Stomach (tissue), 19 donors: ENCODE measurements at places on chromosomes 2 and 18.

- no peak overlapping the region for H3K4me3 ChIP-seq
- DNase-seq: no peak
- no peaks in the 10 kb centered on the region for H3K27me3 ChIP-seq
- H3K27ac ChIP-seq: peak overlapping the region; percentile 77
- peaks cover 47% of the 10 kb centered on the region for H3K4me1 ChIP-seq
- no peaks in the 10 kb centered on the region for H3K36me3 ChIP-seq
These were observed 73.8 kb downstream of the HDAC4 start for GRCh38 chr2:239326831-239327535.

DNA sequence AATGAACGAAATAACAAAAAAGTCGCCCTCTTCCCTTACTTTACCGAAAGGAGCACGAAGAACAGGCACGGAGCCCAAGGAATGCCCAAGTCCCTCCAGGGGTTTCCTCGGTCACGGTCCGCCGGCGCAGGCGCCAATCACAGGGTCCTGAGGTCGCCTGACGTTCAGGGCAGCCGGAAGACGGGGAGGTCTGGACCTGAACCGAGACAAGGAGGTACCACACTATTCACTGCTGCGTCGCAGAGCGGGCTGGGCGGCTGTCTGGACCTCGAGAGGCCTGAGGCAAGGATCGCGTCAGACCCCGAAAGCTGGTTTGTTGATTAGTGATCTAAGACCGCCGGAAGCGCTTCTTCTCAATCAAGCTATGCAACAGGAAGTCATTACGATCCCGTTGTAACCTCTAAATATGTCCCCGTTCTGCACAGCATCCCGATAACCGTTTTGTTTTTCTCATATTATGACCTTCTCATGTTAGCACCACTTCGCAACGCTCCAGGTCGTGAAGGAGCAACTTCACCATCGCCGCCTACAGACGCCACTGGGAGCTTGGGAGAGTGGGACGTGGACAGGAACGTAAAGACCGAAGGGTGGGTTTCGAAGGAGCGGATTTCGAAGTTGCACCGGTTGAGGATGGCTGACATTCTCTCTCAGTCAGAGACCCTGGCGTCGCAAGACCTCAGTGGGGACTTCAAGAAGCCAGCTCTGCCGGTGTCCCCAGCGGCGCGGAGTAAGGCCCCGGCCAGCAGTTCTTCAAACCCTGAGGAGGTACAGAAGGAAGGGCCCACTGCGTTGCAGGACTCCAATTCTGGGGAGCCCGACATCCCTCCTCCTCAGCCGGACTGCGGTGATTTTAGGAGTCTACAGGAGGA is at the start of the genes SLC4A1AP and SUPT7L:
TSS of gene SLC4A1AP (plus strand) at position 605 of the 869 bp plus-strand sequence. CDS start at position 631, 26 bp downstream.
TSS of gene SUPT7L (minus strand) at position 330 of the 869 bp plus-strand sequence. CDS start 1,422 bp downstream, outside the sequence.
- H3K36me3 ChIP-seq: peaks cover 56% of the 10 kb centered on the region
- peak; percentile 74 for DNase-seq
- peaks cover 54% of the 10 kb centered on the region for H3K4me1 ChIP-seq
- peak within 1 kb of the TSS; percentile 91 for H3K27ac ChIP-seq
- peak within 1 kb of the TSS; percentile 83 for H3K4me3 ChIP-seq

DNA sequence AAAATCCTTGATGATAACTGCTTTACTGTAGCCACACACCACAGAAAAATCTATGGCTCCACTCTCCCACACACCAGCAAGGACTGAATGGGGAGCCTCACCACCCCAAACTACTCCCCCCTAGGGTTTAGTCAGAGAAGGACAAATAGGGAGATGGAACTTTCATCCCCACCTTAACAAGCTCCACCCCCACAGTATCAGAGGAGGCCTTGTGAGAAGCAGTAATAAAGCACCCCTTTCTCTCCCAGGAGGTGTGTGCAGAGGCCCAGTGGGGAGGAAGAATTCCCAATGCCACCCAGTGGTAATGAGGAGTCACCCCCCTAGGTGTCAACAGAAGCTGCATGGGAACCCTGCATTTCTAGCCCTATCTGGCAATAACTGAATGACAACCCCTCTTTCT is 224.9 kb downstream of the TNS1 start:
- H3K4me3 ChIP-seq: no peak overlapping the region
- H3K27me3 ChIP-seq: no peaks in the 10 kb centered on the region
- peaks cover 5% of the 10 kb centered on the region for H3K36me3 ChIP-seq
- H3K4me1 ChIP-seq: peaks cover 3% of the 10 kb centered on the region
- no peak for DNase-seq
- H3K27ac ChIP-seq: no peak overlapping the region

DNA sequence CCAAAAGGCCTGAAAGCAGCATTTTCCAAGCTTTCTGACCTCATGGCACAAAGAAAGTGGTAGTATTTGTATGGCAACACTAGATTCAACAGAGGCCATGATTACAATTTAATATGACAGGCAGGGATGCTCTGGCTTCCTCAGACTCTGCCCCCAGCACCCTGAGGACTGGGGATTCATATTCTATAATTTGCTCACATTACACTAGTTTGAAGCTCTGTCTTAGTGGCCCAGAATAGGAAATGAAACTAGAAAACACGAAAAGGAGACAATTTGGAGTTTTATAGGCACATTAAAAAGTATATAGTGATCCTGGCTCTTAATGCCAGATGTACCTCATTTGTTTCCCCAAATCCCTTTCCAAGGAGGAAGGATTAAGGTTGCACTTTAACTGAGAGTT is 173.0 kb upstream of the STK17B start:
- no peaks in the 10 kb centered on the region for H3K27me3 ChIP-seq
- H3K4me1 ChIP-seq: no peaks in the 10 kb centered on the region
- H3K36me3 ChIP-seq: no peaks in the 10 kb centered on the region
- DNase-seq: no peak
- no peak overlapping the region for H3K27ac ChIP-seq

- no peak overlapping the region for H3K27ac ChIP-seq
- no peaks in the 10 kb centered on the region for H3K36me3 ChIP-seq
- no peaks in the 10 kb centered on the region for H3K4me1 ChIP-seq
- H3K27me3 ChIP-seq: no peaks in the 10 kb centered on the region
These were observed 80.5 kb upstream of the ABCA12 start for GRCh38 chr2:215218587-215219577.

GRCh38 chr2:60840880-60841279 is 40.5 kb upstream of the REL start:
- no peak overlapping the region for H3K4me3 ChIP-seq
- H3K4me1 ChIP-seq: no peaks in the 10 kb centered on the region
- DNase-seq: no peak
- H3K27me3 ChIP-seq: no peaks in the 10 kb centered on the region

- no peaks in the 10 kb centered on the region for H3K4me1 ChIP-seq
- H3K4me3 ChIP-seq: no peak overlapping the region
These were observed 37.7 kb downstream of the COBLL1 start for GRCh38 chr2:164803776-164804466.

- H3K27me3 ChIP-seq: no peaks in the 10 kb centered on the region
- DNase-seq: no peak
- no peaks in the 10 kb centered on the region for H3K4me1 ChIP-seq
- no peaks in the 10 kb centered on the region for H3K36me3 ChIP-seq
These were observed 442.1 kb upstream of the MEX3C start for GRCh38 chr18:51639541-51639940.

DNA sequence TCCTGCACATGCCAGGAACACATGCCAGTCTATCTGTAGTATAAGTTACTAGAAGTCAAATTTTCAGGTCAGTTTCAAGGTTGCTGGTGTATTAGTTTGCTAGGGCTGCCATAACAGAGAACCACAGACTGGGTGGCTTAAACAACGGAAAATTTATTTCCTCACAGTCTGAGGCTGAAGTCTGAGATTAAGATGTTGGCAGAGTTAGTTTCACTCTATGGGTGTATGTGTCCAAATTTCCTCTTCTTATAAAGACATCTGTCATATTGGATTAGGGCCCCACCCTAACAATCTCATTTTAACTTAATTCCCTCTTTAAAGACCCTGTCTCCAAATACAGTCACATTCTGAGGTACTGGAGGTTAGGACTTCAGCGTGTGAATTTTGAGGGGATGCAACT is 26.5 kb downstream of the B3GNT7 start:
- no peaks in the 10 kb centered on the region for H3K27me3 ChIP-seq
- no peaks in the 10 kb centered on the region for H3K36me3 ChIP-seq
- no peak overlapping the region for H3K4me3 ChIP-seq
- no peak for DNase-seq
- no peak overlapping the region for H3K27ac ChIP-seq

DNA sequence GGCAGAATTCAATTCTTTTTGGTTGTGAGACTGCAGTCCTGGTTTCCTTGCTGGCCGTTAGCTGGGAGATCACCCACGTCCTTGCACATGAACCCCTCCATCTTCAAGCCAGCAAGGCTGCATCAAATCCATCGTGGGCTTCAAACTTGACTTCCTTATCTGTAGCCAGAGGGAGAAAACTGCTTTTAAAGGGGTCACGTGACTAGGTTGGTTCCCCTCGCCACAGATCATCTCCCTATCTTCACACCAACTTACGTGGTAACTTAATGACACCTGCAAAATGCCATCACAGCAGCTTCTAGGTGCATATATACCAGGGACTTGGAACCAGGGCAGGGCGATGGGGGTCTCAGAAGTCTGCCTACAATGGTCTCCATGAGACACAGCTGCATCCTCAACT is 169.5 kb downstream of the MTCL1 start:
- no peak for DNase-seq
- H3K27me3 ChIP-seq: no peaks in the 10 kb centered on the region
- H3K4me3 ChIP-seq: no peak overlapping the region
- H3K4me1 ChIP-seq: no peaks in the 10 kb centered on the region
- H3K36me3 ChIP-seq: no peaks in the 10 kb centered on the region
